ENCODE measurements at places on chromosomes 4 and X. TPM values are rescaled to one million over a fixed set of nuclear protein-coding genes. Genes with fewer than 3 reads are reported as not detected.
A peak's percentile ranks its signal among the peaks of the same experiment; 100 is the strongest.

- DNase-seq = no peak
Measured at GRCh38 chrX:23482561-23482960, 147.9 kb downstream of the PTCHD1 start.

DNA sequence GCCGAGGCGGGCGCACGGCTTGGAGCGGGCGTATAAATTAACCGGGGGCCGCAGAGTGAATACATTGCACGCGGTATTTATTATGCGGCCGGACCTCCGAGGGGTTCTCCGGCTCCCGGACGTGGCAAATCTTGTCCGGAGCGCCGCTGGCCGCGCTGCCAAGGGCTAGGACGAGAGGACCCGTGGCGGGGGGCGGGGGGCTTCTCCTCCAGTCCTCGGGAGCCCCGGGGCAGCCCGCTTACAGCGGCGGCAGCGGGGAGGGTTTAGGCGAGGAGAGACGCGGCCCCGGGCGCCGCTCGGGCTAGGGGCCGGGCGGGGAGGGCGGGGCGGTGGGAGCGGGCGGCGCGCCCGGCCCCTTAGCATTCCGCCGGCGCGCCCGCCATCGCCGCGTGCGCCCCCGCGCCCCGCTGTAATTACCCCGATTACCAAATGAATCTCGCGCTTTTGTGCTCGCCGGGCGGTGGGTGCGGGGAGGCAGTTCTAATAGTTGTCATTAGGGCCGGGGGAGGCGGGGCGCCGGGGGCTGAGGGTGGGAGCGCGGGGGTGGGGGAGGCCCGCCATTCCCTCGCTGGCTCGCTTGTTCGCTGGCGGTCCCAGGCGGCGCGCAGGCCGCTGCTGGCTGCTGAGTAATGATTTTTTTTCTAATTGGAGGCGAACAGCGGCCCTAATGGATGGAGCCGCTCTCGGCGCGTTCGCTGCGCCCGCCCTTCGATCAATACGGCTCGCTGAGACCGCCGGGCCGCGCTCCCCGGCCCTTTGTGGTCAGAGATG lies 276.6 kb downstream of the BCOR start:
- no peak for DNase-seq

- DNase-seq = no peak
Measured at GRCh38 chr4:7645956-7646355, 211.2 kb upstream of the PSAPL1 start.

GRCh38 chr4:93646233-93646930 lies 182.2 kb upstream of the ATOH1 start:
- no peak for DNase-seq

DNA sequence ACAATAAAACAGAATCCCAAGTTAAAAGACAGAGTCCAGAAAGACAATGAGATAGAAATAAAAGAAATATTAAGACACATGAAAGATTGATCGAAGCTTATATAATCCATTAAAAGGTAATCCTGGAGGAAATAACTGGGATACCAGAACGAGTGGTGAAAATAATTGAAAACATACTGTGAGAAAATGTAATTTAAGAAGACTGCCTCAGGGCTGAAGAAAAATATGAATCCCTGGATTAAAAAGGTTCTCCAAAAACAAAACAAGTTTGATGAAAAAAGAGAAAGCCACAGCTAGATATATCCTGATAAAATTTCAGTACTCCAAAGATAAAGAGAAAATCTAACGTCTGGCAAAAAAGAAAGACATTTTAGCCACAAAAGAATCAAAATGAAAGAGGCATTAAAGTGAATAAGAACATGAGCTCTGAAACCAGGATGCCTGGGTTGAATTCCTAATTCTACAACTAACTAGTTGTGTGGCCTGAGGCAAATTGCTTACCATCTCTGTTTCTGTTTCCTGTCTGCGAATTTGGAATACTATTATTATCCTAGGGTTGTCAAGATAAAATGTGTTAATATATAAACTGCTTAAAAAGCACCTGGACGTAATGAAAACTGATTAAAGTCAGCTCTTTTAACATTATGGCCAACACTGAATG lies 5.5 kb downstream of the DDX60L start:
- no peak for DNase-seq

- no peak for DNase-seq
Measured at GRCh38 chr4:98516042-98516440, 142.4 kb downstream of the TSPAN5 start.

PROM1 gene
- total RNA-seq = 5.2 TPM

FAM184B gene
- total RNA-seq = not detected

COL4A5 gene
- total RNA-seq = 35.5 TPM

NXF2B gene
- total RNA-seq = not detected

- DNase-seq = no peak
Measured at GRCh38 chr4:89204624-89205023, 93.3 kb downstream of the TIGD2 start.

- DNase-seq = no peak
Measured at GRCh38 chr4:76035141-76035540, 729 bp downstream of the CXCL11 start.

DNA sequence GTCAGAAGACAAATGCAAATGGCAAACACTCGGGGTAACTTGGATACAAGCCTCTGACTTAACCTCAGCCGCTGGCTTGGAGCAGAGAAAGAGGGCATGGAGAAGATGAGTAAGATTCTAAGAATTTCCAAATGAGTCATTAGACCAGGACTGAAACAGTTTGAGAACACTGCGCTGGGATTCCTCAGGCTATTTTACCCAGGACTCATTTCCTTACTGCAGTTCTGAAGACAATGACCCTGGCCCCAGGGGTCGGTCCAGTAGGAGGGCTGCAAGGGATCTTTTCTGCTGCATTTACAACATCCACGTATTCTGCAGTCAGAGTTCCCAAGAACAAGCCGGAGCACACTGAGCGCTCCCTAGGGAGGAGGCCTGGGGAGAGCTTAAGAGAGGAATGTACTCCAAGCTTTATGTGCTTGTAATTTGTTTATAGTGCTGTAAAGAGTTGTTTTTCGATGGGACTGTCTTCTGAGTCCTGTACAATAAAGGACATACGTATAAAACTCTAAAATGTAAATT lies 27.3 kb upstream of the SORBS2 start:
- no peak for DNase-seq

DNA sequence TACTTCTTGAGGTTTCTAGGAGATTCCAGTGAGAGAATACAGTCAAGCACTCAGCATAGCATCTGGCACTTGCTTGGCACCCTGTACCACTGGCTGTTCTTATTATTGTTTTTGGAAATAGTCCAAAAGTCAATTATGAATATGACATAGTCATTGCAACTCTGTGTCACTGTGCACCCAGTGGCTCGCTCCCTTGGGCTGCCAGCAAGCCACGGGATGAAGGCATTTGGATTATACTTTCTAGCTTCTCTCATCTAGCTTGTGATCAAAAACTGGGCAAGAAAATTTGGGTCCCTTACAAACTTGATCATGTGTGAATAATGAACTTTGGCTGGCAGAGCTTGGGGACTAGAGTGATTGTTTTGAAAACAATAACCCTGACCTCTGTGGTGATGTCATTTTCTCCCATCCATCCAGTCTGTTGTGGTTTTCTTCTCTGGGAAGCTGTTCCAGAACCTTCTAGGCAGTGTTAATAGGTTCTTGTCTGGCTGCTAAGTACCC lies 32.7 kb upstream of the LIMCH1 start:
- DNase-seq = no peak

- no peak for DNase-seq
Measured at GRCh38 chr4:81650606-81651242, 179.0 kb upstream of the RASGEF1B start.

ASB11 gene
- total RNA-seq = 57.1 TPM

- DNase-seq = no peak
Measured at GRCh38 chrX:12197030-12197429, 58.8 kb downstream of the FRMPD4 start.

- DNase-seq = no peak
Measured at GRCh38 chrX:70253377-70254062, 6.5 kb downstream of the P2RY4 start.

- DNase-seq = no peak
Measured at GRCh38 chrX:109440475-109440874, 41.4 kb downstream of the GUCY2F start.

GPR173 gene
- total RNA-seq = 2.4 TPM

- no peak for DNase-seq
Measured at GRCh38 chrX:67545036-67545821, 1.4 kb downstream of the AR start.

DNA sequence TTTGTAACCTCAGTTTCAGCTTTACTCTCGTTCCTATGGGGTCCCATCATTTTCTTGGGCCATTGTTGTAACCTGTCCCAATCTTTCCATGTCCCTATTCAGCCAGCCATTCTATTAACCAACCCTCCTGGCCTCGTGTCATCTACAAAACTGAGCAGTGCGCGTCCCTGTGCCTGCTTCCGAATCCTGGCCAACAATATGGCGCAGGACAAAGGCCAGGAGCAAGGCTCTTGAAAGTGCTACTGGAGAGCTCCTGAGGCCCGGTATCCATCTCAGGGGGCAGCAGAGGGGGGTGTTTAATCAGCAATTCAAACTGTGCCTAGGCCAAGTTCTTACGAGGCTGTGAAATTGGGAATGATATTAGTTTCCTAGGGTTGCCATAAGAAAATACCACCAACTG lies 41.2 kb upstream of the APLN start:
- no peak for DNase-seq

- DNase-seq = no peak
Measured at GRCh38 chr4:15754323-15754722, 23.8 kb upstream of the CD38 start.

GRCh38 chrX:15043538-15043937 lies 170.3 kb downstream of the MOSPD2 start:
- DNase-seq = no peak

ANOS1 gene
- 3.6 TPM for total RNA-seq

- no peak for DNase-seq
Measured at GRCh38 chr4:2290974-2291704, 29.2 kb upstream of the MXD4 start.

DNA sequence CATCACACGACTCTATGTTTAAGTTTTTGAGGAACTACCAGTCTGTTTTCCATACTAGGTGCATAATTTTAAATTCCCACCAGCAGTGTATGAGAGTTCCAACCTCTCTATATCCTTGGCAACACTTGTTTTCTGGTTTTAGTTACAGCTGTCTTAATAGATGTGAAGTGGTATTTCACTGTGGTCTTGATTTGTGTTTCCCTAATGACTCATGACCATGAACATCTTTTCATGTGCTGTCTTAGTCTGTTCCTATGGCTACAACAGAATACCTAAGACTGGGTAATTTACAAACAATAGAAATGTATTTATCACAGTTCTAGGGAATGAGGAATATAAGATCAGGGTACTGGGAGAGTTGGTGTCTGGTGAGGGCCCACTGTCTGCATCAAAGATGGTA lies 51.5 kb upstream of the GPR78 start:
- DNase-seq = no peak

MBNL3 gene
- 98.8 TPM for total RNA-seq

CTAG2 gene
- not detected for total RNA-seq

- no peak for DNase-seq
Measured at GRCh38 chr4:689723-690122, 772 bp upstream of the SLC49A3 start.

- no peak for DNase-seq
Measured at GRCh38 chrX:131725001-131725654, 181.3 kb downstream of the OR13H1 start.

EGF gene
- total RNA-seq = 7.4 TPM

DNA sequence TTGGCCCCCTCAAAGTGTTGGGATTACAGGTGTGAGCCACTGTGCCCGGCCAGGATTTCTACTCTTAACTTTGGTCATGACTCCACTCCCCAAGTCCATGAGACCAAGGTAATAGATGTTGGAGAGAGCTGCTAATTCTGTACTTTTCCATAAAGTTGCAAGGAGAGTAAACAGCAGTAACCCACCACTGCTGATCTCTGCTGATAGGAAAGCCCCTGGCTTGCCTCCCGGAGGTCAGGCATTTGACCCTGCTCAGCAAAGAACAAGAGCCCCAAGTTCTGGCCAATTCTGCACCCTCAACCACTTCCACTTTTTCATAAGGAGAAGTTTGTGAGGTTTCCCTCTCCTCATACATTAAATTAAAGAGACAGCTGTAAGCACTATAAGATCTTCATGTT lies 143.0 kb downstream of the RASL11B start:
- DNase-seq = no peak

MAP7D2 gene
- 0.24 TPM for total RNA-seq

DNA sequence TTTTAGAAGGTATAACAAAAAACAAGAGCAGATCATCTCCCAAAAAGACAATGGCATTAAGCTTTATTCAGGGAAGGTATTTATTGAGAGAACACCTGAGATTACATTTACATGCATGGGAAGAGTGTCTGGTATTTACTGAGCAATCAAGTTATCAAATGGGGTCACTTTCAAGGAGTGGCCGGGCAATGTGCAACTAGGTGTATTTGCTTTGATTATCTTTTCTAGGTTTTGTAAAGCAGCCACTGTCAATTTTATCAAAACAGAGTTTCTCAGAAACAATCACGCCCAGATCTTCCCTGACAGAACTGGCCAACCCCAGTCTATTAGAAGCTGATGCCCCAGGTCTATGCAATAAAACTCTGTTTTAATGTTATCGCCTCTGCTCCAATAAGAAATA lies 169.5 kb downstream of the GLRA2 start:
- DNase-seq = no peak

F9 gene
- total RNA-seq = not detected

REELD1 gene
- 0.71 TPM for total RNA-seq

- DNase-seq = no peak
Measured at GRCh38 chr4:4405358-4405962, 18.6 kb downstream of the NSG1 start.

GRCh38 chrX:43467608-43468234 lies 188.4 kb upstream of the MAOA start:
- no peak for DNase-seq

HTT-AS gene
- total RNA-seq = not detected

GRCh38 chrX:15749642-15750610 lies 11.9 kb downstream of the CA5B start:
- DNase-seq = peak; percentile 64

DNA sequence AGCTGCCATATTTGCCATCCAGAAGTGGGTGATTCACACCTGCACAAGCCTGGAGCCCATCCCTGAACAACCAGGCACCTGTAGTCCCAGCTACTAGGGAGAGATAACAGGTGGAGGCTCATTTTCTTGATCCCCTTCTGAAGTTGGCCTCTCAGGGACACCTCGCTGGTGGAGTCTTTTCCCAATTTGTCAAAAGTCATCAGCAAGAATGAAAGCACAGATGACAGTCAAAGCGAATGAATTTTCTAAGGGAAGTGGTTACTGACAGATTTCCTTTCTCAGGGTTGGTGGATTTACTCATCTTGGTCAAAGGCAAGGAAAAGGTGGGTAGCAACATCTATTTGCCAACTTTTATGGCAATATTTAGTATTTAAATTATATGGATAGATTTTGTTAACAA lies 36.5 kb downstream of the FGFBP1 start:
- DNase-seq = no peak

FAM149A gene
- 6.8 TPM for total RNA-seq

PRKX gene
- 7.4 TPM for total RNA-seq

- DNase-seq = no peak
Measured at GRCh38 chr4:27643101-27643500, 782.5 kb downstream of the STIM2 start.

GRCh38 chrX:72128183-72128834 lies 3.4 kb downstream of the RTL5 start:
- DNase-seq = no peak

ADGRG4 gene
- not detected for total RNA-seq

GNRHR gene
- not detected for total RNA-seq

MXRA5 gene
- total RNA-seq = 4.2 TPM
